ENCODE measurements at places on chromosomes 4 and X.
A peak's percentile ranks its signal among the peaks of the same experiment; 100 is the strongest.

- no peak for DNase-seq
Observed at GRCh38 chr4:9898596-9899305, 117.3 kb downstream of the DRD5 start.

GRCh38 chrX:19655032-19655431 is 139.7 kb upstream of the MAP3K15 start:
- no peak for DNase-seq

GRCh38 chr4:151888367-151888866 is 127.6 kb upstream of the GATB start:
- DNase-seq: peak; percentile 60

DNA sequence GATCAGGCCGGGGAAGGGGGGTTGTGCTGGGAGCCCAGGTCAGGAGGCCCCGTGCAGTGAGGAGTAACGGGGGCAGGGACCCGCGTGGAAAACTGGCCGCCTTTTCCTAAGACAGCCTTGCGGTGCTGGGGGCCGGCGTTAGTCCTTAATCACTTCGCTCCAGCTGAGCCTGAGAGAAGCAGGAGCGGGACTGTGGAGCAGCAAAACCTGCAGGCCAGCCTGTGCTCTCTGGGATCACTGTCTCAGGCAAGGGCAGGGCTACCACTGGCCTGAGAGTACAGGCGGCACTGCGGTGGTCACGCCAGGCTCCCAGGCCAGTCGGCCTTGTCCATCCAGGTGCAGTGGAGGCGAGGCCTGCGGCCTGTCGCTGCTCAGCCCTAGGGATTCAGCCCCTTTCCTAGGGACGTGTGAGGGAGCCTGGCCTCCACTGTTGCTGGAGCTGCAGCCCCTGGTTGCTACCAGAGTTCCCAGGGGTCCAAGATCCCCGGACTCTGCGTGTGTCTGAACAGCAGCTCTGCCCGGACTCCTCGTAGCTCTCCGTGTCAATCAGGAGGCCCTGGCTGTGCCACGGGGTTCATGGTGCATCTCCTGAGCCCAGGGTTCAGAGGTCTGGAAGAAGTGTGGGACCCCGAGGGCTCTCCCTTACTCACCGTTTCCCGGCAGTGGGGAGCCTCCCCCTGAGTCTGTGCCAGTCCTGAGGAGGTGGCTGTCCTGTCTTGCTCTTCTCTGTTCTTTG is 2141.7 kb upstream of the TENM3 start:
- no peak for DNase-seq

DNA sequence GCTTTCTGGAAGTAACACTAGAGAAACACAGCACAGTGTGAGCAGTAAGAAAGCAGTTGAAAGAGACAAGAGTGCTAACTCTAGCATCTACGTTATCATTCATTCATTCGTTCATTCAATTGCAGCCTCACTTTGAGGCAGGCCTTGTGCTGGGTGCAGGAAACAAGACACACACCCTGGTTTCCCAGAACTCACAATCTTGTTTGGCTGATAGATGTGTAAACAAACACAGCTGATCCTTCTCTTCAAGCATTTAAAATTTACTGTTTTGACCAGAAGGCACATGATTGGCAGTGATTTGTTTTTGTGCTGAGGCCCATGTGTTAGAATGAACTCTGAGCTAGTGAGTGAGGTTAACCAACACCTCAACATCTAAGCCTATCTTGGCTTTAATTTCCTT is 20.4 kb upstream of the TBC1D9 start:
- DNase-seq: no peak

- no peak for DNase-seq
Observed at GRCh38 chr4:185235843-185236503, 26.6 kb downstream of the SNX25 start.

DNA sequence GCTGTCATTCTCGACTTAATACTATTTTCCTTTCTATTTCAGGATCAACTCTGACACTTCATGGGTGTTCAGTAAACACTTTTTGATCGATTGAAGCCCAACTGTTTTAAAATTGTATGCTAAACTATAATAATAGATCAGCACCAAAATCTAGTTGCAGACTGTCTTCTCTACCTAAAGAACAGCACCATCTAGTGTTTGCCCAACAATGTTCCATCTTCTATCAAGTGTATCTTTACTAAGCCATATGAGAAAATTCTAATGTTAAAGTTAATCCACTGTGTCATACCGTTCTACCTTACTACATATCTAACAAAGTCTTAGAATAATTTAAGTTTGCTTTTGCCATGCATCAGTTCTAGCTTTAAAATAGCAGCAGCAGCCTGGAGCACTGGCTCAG is 113.0 kb upstream of the PRDX4 start:
- no peak for DNase-seq

Data from activated CD4-positive, alpha-beta T cell treated with anti-CD3 and anti-CD28 coated beads, Interleukin-2, amount 10 ng/mL, durations not matched to agents 24 days and 14 days (primary cell).